Body of pancreas (tissue), 4 donors: ENCODE measurements at places on chromosomes 5 and 9.

- H3K27me3 ChIP-seq, result no peaks in the 10 kb centered on the region
- H3K4me1 ChIP-seq, result peaks cover 12% of the 10 kb centered on the region
- no peaks in the 10 kb centered on the region for H3K36me3 ChIP-seq
- DNase-seq, result no peak
- no peak overlapping the region for H3K4me3 ChIP-seq
- H3K27ac ChIP-seq, result no peak overlapping the region
These were observed 13.9 kb downstream of the TLR4 start for GRCh38 chr9:117718085-117718484.

- H3K36me3 ChIP-seq, result no peaks in the 10 kb centered on the region
- no peak overlapping the region for H3K4me3 ChIP-seq
- no peak overlapping the region for H3K27ac ChIP-seq
These were observed 11.1 kb downstream of the SPRY4 start for GRCh38 chr5:142313682-142314081.

- peak overlapping the region; percentile 51 for H3K27ac ChIP-seq
- no peak for DNase-seq
- no peak overlapping the region for H3K4me3 ChIP-seq
- no peaks in the 10 kb centered on the region for H3K27me3 ChIP-seq
- H3K36me3 ChIP-seq, result no peaks in the 10 kb centered on the region
These were observed 544.1 kb downstream of the RAB3C start for GRCh38 chr5:59126708-59127573.

DNA sequence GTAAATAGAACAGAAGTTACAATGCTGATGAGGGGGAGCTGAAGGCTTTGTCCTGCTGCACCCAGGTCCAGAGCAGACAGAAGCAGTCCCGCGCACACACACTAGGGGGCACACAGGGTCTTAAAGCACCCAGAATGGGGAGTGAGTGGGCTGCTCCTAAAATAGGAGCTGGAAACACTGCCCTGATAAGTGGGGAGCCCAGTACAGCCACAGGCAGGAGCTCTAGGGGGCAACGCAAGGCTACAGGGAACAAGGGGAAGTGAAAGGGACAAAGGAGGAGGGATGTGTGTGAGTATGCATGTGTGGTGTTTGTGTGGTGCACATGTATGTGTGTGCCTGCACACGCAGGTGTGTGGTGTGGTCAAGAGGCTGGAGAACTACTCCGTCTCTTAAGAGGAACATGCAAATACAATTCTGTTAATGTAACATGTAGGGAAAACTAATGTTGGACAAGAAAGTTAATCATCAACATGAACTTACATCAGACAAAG, 191.5 kb downstream of the ROR2 start:
- H3K4me1 ChIP-seq, result no peaks in the 10 kb centered on the region
- H3K36me3 ChIP-seq, result no peaks in the 10 kb centered on the region
- no peak overlapping the region for H3K27ac ChIP-seq
- H3K27me3 ChIP-seq, result no peaks in the 10 kb centered on the region

DNA sequence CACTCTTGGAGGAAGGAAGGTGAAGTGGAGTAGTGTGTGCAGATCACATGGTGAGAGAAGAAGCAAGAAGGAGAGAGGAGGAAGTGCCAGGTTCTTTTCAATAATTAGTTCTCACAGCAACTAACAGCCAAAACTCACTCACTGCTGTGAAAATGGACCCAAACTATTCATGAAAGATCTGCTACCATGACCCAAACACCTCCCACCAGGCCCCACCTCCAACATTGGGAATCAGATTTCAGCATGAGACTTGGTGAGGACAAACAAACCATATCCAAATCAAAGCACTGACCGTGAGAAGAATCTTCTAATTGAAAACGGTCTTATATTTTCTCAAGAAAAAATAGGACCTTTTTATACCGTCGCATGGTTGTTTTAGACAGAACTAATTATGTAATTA, 468.7 kb upstream of the TYRP1 start:
- H3K4me3 ChIP-seq, result no peak overlapping the region
- no peaks in the 10 kb centered on the region for H3K27me3 ChIP-seq
- no peak for DNase-seq
- no peaks in the 10 kb centered on the region for H3K36me3 ChIP-seq
- H3K4me1 ChIP-seq, result no peaks in the 10 kb centered on the region

DNA sequence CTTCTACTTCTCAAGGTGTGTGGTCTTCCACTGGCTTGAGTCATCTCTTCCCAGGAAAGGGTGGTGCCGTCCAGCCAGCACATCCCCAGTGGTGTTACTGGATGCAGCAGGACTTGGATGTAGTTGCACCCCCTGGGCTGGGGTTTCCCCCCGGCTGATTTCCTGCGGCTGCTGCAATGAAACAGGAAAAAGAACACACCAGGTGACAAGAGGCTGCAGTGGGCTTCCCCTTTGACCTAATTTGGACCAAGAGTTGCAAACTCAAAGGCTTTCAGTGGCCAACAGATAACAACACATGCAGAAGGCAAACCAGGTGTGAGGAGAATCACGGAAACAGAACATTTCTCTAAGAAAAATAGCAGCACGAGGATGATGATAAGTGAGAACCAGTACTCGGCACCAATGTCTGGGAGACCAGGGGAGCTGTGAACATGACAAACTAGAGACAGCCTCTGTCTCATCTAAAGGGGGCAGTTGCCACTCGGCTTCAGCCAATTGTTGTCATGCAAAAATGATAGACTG, 83.7 kb downstream of the PDE6A start:
- no peak overlapping the region for H3K4me3 ChIP-seq
- DNase-seq, result no peak
- H3K27me3 ChIP-seq, result no peaks in the 10 kb centered on the region

DNA sequence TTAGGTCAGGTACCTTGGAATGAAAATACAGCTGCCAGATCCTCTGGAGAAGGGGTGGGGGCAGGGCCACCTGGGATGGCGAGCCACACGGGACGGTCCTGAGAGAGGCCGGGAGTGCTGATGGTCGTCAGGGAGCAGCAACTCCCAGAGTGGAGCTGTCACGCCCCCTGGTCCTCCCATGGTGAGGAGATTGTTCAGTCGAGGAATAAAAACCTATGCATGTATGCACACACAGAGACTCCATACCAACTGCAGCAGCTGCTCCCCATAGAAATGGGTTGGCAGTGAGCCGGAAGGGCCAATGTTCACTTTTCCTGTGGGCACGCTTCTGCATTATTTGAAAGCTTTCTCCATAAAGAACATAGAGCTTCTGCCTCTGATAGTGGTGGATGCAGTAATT, 45.2 kb upstream of the SEMA4D start:
- no peaks in the 10 kb centered on the region for H3K4me1 ChIP-seq
- no peak overlapping the region for H3K27ac ChIP-seq
- H3K36me3 ChIP-seq, result no peaks in the 10 kb centered on the region
- no peak overlapping the region for H3K4me3 ChIP-seq
- no peak for DNase-seq
